Activated gamma-delta T cell treated with Interleukin-2 at 50 U/mL for 16 hours (primary cell): ENCODE measurements at places on chromosomes 2 and 18.

DNA sequence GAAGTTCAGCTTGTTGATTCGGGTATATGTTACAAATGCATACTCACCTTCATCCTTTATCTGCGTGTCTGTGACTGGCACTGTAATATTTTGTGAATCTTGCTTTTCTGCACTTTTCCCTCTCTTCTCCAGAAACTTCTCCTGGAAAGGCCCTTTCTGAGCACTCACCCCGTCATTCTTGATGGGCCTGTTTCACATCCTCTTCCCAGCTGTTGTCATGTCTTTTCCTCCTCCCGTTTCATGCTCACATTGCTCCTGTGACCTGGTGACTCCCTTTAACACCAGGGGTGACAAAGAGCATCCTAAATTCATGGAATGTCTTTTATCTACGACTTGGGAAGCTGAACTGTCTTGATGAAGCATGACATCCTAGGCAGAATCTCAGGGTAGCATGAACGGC is 65.8 kb downstream of the CD8B2 start:
- no peak for DNase-seq

GRCh38 chr2:238868616-238869292 is 20.9 kb downstream of the TWIST2 start:
- DNase-seq: no peak

DNA sequence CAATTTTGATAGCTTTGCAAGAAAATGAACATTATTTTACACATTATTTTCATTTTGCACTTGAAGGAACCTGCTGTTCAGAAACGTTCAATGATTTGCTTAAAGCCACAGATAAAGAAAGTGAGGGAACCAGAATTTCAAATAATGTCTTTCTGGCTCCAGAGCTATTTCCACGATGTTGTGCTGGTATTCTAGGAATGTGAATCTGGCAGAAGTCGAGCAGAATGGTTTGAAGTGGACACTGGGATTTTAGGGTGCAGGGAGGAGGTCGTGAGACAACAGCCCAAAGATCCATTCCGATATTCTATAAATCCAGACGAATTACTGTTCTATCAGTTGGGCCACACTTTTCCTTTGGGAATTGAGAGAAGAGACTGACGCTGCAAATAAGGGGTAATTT is 2.2 kb downstream of the CCDC102B start:
- no peak for DNase-seq

GRCh38 chr18:60563082-60563481 is 190.5 kb upstream of the MC4R start:
- DNase-seq: no peak

GRCh38 chr2:4674007-4674406 is 970.6 kb downstream of the DCDC2C start:
- DNase-seq: no peak

- DNase-seq: peak; percentile 55
These were observed 136.8 kb downstream of the SMAD7 start for GRCh38 chr18:48813833-48814489.

- no peak for DNase-seq
These were observed 422.9 kb upstream of the ST6GAL2 start for GRCh38 chr2:107308835-107309234.

- DNase-seq: no peak
These were observed 1.4 kb upstream of the RNF103 start for GRCh38 chr2:86625096-86625495.

DNA sequence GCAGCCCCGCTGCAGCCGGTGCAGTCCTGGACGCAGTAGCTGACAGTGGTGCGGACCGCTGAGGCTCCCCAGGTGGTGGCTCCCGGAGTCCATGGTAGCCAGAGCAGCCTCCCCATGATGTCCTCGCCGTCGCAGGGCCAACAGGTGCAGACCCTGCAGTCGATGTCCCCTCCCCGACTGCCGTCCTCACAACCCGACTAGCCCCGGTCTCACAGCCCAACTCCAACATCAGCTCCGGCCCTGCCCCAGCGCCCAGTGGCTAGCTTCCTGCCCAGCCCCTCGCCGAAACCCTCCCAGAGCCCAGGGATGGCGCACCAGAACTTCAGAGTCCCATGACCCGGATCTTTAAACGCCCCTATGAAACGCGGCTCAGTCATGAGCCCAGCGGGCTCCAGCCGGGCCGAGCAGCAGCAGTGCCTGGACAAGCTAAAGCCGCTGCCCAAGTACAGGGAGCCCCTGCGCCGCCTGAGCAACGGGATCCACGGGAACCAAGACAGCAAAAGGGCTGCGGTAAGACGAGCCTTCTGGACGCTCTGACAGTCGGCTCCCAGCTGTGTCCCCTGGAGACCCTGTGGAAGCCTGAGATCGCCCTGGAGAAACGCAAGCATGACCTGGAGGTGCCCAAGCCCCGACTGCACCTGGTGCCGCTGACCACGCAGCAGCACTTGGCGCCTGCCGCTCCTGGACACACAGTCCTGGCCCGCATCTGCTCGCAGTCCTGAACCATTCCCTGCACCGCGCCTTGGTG is 53.8 kb upstream of the TUBA3E start:
- no peak for DNase-seq

DNA sequence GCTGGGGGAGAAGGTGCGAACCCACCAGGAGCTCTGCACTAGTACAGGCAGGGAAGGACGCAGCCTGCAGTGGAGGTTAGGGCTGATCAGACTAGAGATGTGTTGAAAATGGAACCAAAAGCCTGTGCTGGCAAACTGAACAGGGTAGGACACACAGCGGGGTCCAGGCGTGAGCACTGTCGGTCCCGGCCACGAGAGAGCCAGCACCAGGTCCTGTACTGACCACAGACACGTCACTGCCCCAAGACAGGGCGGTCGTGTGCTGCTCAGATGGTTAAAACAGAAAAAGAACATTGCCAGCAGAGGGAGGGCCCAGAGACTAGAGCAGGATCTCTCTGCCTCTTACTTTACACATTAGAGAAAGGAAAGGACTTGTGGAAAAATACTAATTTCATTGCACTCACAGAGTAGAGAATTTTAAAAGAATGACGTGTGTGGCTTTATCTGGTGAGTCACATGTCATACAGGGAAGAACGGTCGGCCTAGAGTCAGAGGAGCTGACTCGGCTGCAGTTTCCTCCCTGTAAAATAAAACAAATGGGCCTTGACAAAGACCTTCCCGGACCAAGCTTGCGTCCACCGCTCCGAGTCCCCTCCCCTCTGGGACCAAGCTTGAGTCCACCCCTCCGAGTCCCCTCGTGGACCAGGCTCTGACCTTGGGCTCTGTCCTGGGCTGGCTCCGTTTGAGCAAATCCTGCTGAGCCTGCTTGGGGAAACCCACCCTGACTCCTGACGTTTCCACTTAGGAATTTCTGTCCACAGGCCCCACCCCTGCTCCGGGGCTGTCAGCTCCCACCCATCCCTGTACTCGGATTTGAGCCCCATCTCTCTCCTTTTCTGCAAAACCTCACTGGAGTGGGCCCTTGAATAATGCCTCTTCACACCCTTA is 16.7 kb upstream of the ADI1 start:
- no peak for DNase-seq

- no peak for DNase-seq
These were observed 83.1 kb upstream of the SP3 start for GRCh38 chr2:174048243-174048642.

GRCh38 chr2:21966139-21966538 is 842.4 kb downstream of the TDRD15 start:
- no peak for DNase-seq

DNA sequence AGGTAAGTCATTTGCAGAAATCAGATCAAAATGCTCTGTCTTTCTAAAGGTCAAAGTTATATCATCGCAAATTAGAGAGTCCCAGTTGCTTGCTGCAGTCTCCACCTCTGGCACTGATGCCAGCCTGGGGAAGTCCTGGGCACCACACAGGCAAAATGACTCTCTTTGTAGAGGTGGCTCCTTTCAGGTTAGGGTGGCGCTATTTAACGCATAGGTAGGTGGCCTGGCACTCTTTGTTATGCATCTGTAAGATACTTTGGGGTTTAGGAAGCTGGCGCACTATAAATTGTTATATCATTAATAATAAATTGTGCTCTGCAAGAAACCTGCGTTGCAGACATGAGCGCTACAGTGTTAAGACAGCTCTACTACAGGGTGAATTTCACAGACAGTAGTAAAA is 268.5 kb downstream of the ICOS start:
- DNase-seq: no peak

DNA sequence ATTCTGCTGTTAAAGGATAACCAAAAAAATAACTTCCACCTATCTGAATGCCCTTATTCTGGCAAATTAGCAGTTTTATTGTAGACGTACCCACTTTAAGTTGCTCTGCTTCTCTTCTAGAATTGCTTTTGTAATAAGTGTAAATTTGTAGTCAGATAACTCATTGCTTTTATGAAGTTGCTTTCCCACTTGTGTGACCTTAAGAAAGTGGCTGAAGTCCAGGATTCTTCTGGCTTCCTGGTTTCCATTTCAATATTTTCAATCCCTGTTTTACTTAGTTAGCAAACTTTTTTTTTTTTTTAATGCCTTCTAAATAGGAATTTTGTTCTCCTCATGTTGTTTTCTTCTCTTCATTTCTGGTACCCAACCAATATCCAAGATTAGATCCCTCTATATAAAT is 59.8 kb downstream of the GLS start:
- DNase-seq: no peak

DNA sequence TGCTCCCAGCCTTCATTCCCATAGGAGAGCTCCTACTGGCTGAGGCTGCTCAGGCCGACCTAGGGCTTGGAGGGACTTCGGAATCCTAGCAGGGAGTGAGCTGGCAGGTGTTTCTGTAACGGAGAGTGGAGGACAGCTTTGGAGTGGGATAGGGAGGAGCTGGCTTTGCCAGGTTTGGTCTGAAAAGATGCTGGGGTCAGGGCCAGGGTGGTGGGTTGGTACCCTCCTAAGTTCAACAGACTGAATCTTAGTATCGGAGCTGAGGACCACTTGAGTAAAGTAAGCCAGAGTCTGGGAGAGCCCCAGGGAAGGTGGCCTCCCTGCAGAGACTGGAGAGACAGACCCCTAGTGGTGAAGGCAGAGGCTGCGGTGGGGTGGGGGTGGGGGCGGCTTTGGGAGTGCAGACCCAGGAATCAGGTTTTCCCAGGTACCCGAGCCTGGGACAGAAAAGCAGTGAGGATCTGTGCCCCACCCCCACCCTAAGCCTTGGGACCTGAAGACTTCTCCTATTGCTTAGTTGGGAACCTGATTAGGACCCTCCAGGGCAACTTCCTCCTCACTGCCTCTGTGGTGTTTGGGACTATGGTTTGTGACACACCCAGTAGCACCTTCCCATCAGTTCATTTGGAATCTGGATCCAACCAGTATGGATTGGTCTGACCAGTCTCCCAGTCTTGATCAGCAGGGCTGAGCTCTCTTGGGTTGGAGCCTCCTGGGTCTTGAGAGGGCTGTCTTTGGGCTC is 3.0 kb downstream of the CNNM4 start:
- no peak for DNase-seq

DNA sequence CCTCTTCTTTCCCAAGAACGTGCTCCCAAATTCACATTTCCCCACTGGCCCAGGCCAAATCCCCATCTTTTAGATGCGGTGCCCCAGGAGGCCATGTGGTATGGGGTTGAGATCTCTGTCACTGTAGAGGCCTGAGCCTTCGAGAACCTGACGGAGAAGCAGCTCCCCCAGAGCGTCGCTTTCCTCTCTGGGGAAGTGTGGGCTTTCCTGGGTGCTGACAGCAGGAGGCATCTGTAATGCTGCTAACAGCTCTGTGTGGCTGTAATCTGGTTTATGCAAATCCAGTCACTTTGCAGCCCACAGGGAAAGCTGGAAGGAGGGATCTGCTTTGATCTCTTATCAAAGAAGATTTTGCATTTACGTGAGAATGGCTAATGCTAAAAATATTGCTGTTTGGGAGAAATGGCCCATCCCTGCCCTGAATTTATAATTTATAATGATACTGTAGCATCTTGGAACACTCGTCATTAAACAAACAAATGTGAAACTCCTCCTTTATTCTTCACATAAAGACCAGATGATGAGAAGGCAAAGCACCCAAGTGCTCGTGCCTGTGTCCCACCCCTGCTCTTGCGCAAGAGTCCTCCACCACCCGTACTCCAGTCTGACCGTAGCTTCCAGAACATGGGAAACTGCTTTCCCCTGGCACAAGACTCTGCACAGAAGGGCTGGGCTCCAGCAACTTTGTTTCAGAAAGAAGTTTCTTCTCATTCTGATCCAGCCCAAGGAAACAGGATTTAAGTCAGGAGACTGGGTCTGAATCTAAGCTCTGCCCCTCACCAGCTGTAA is 109.9 kb upstream of the EPC2 start:
- DNase-seq: no peak

- no peak for DNase-seq
These were observed 585.9 kb upstream of the SYT4 start for GRCh38 chr18:43863180-43863579.

DNA sequence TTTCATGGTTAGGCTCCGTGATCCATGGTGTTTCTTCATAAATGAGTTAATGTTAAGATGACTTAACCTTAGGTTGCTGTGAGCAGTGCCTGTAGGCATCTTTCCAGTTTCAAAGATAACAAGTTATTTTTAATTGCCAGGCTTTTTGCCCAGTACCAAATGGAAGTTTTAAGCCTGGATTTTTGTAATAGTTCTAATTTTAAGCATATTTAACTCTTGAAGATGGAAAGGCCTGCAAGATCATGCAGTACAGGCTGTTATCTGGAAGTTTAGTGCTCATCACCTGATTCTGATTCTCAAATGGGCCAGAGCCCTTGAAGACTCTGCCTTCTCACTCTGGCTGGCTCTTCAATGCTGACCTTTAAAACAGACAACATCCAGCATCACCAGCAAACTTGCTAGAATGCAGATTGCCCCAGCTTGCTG is 141.3 kb downstream of the NCK2 start:
- no peak for DNase-seq

DNA sequence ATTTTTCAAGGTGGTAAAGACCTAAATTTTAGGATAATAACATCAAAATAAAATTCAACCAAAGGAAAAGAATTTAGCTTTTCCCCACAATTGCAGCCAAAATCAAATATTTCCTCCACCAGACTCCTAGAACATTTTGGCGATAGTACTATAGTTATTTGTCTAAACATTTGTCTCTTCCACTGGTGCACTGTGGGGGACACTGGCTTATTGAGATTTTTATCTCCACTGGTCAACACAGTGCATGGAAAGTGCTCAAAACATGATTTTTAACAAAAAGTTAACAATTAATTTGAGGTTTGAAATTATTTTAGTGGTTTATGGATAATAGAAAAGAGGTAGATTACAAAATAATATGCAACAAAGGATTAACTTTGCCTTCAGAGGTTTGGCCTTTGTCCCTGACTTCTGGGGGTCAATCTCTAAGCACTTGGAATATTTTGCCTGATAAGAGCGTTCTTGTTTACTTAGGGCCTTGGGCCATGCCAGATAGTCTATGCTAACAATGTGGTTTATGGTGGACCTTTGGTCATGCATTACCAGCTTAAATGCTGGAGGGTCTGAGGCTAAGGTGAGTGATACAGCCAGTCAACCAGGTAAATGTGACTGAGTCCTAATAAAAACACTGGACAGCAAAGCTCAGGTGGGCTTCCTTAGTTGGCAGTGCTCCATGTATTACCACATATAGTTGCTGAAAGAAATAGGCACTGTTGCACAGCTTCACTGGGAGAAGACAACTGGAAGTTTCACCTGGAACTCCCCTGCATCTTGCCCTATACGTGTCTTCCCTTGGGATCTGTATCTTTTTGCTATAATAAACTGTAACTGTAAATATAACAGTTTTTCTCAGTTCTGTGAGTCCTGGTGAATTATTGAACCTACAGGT is 67.2 kb upstream of the SATB2 start:
- no peak for DNase-seq

GRCh38 chr2:175187378-175187777 is 5.9 kb upstream of the ATP5MC3 start:
- DNase-seq: no peak
